Stimulated activated CD8-positive, alpha-beta memory T cell treated with anti-CD3 and anti-CD28 coated beads, Interleukin-4, amount 100 ng/mL, for 1 hour (primary cell): ENCODE measurements at places on chromosomes 4 and X.

GRCh38 chr4:25030277-25031076, at the start of gene LGI2:
Gene LGI2 (minus strand): TSS chr4:25030946. CDS start chr4:25030693, 253 bp downstream.
- no peak for DNase-seq

DNA sequence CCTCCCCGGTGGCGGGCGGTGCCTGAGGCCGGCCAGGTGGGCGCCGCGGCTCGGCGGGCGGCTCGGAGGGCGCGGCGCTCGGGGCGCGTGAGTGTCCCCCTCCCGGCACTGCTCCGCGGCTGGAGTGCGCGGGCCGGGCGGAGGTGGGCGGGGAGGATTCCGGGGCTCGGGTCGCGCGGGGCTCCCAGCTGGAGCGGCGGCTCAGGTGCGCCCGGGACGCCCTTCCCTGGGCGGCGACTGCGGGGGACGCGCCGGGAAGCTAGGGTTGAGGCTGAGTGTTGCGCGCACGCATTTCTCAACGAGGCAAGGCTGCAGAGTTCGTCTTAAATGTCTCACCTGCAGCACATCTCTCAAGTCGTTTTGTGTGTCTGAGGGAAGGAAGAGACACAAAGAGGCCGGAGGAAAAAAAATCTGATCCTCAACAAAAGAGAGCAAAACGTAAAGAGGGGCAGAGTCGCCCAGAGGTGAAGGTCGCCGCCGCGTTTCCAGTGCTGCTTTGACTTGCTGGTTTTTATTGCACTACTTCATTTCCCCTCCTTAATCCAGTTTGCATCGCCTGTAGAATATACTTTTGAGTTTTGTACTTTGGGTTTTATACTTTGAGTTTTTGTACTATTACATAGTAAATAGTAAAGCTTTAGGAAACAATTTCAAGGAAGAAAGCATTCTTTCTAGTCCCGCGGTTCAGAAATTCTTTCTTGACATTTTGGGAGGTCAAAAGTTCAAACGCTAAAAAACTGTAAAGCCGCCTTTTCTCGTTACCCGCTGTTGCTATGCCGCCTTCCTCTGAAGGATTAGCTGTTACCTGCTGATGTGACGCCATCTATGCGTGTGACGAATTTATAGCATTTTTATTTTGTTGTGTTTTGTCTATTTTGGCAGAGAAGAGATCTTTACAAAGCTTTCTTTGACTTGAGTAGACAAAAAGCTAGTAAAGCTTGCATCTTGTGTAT, 106.5 kb upstream of the STOX2 start:
- no peak for DNase-seq

DNA sequence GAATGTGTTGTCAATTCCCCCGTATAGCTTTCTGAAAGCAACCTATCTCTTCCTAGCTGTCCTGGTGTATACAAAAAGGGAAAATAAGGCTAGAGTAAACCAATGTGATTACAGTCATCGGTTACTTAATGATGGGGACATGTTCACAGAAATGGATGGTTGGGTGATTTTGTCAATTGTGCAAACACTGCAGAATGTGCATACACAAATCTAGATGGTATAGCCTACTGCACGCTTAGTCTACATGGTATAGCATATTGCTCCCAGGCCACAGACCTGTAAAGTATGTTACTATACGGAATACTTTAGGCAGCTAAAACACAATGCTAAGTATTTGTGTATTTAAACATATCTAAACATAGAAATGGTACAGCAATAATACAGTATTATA, 5.1 kb downstream of the DTHD1 start:
- DNase-seq = no peak

- no peak for DNase-seq
These were observed 158.4 kb downstream of the TENT5D start for GRCh38 chrX:80578517-80579105.

- DNase-seq = no peak
These were observed 177.8 kb upstream of the GK2 start for GRCh38 chr4:79585834-79586233.
